ENCODE measurements at places on chromosomes 3 and 15.

GRCh38 chr15:29031502-29032228 is 145.9 kb downstream of the APBA2 start:
- no peak for DNase-seq

- DNase-seq = no peak
Measured at GRCh38 chr3:31634476-31634875, 101.8 kb downstream of the STT3B start.

GRCh38 chr3:126106336-126107202 is 22.6 kb upstream of the SLC41A3 start:
- no peak for DNase-seq

DNA sequence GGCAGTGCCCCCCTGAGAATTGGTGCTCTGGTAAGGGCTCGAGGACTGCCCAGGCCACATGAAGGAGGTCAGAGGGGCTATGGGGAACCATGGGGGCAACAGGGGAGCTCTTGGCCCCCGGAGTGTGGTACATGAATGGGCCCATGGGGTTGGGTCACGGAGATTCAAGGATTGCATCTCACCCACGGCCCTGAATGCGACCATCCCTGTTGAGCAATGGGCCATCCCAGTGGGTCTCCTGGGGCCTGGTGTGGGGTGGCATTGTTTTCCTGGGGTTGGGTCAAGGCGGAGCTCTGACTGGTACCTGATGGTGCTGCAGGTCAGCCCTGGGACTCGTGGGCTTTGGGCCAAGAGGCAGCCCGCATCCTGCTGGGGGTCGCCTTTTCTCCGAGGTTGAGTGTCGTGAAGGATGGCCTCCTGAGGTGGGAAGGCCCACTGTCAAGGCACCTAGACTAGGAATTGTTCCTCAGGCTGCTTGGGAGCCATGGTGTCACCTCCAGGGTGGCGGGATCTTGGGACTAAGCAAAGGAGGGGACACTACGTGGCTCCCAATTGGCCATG is 198.3 kb downstream of the UBE3A start:
- DNase-seq = no peak

GRCh38 chr3:129119365-129120100 is 2.1 kb downstream of the RAB43 start:
- DNase-seq = no peak

GRCh38 chr3:14861031-14861430 is 42.3 kb downstream of the FGD5 start:
- no peak for DNase-seq

DNA sequence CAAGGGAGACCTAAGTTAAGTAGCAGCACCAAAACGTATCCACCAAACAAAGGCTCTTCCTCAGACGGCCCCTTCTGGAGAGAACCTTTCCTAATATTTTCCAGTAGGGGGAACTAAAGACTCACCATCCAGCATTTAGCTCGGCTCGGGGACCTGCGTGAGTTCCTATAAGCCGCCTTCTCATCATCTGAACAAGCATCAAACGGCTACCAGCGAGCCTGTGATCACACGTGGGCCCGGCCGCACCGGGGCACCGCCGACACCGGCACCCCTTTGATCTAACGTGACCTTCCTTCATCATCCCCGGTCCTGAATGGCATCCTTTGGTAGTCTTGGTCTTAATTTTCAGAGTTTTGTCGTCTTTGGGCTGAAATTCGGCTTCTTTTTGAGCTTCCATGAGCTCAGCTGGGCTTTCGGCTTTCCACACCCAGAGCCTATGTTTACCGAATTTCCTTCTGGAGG is 1.4 kb upstream of the ROBO2 start:
- DNase-seq = no peak

GRCh38 chr15:36761132-36761847 is 181.9 kb downstream of the CDIN1 start:
- DNase-seq = no peak

- no peak for DNase-seq
Measured at GRCh38 chr15:61742591-61742990, 317.7 kb downstream of the VPS13C start.

- DNase-seq = no peak
Measured at GRCh38 chr15:71678191-71678590, 132.2 kb upstream of the NR2E3 start.

DNA sequence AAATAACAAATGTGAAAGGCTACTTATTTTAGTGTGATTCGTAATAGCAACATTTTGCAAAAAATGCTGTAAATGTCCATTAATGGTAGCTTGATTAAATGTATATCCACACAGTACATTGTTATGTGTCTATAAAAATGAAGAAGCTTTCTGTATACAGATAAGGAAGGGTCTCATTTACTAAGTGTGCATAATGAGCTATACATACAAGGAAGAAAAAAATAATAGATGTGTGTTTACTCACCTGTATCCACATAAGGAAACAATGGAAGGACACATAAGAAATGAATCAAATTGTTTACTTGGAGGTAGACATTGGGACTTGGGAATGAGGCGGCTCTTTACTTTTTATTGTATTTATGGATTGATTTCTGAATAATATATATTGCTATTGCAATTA is 34.9 kb downstream of the MED12L start:
- no peak for DNase-seq

DNA sequence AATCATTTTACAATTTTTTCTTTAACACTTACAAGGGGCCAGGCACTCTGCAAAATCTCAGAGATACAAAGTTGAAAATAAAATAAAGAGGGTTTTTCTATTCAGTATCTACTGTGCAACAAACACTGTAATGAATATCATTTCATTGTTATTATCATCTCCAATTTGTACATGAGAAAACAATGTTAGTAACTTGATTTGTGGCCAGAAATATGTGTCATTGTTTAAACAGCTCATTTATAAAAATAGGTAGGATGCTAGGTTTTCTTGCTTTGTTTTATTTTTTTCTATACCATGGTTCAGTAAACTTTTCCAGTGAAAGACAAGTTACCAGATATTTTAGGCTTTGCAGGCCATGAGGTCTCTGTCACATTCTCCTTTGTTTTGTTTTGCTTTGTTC is 318.1 kb upstream of the UBE2E2 start:
- no peak for DNase-seq

GRCh38 chr3:123336441-123336851 is 112.4 kb downstream of the ADCY5 start:
- DNase-seq = no peak

GRCh38 chr3:15294929-15295328 is 37.5 kb downstream of the SH3BP5 start:
- no peak for DNase-seq

DNA sequence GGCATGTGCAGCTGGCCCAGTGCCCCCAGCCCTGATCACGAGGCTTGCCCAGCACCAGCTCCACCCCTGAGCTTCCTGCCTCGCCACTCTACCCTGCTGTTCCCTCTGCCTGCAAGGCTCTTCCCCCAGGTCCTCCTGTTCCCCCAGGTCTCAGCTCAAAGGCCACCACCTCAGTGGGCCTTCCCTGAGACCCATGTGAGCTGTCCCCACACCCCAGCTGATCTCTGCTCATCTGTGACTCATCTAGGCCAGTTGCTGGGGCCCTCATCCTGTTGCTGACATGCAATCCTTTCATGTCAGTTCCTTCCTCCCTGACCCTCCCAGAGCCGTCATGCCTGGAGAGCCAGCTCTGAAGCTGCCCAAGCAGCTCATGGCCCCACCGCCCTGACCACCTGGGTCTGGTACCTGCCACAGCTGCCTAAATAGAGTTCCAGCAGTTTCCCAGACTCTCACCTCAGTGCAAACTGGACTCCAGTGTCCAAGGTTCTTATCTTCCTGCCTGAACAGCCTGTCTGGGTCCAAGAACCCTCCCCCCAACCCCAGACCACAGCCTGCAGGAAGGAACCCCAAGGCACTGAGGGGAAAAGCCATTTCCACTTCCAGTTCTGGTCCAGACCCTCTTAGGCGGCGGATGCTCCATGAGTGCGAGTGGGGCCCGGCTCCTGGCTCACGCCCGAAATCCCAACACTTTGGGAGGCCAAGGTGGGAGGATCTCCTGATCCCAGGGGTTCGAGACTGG is 116.6 kb upstream of the IQSEC1 start:
- DNase-seq = no peak

DNA sequence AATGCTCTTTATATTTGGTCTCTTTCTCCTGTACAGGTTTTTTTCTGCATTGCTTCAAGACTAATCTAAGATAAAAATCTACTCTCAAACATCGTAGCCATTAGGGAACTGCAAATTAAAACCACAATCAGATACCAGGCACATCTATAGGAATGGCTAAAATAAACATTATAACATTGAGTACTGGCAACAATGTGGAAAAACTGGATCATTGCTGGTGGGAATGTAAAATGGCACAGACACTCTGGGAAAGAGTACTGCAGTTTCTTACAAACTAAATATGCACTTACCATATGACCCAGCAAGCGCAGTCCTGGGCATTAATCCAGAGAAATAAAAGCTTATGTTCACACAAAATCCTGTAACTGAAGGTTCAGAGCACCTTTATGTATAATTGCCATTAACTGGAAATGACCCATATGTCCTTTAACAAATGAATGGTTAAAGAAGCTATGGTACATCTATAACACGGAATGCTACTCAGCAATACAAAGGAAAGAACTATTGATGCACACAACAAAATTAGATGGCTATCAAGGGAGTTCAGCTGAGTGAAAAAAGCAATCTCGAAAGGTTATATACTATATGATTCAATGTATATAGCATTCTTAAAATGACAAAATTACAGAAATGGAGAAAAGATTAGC is 6.3 kb downstream of the ABCC5 start:
- DNase-seq = no peak

DNA sequence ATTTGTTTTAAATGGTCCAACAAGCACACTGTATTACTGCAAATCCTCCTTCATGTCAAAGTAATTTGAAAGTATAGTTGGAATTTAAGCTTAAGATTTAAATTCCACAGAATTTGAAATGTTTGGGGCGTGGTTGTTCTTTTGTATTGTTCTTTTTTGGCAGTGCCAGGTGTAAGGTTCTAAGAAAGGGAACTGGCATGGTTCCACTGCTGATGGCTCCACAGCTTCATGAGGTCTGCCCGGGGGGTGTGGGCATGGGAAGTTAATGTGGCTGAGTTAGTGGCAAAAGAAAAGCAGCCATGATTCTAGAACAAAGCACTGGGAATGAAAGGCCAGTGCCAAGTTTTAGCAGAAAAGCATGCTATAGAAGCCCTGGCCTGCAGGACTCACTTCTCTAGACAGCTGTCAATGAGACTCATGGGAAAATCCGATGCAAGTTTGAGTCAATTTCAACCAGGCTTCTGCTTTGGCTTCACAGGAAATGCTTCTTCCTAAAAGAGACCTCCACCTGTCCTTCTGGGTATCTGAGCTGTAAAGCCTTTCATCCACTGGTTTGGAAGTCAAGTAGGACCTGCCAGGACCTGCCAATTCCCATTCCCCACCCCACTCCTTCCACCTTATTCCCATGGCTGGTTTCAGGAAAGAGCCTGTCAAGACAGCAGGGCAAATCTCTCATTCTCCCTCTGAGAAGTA is 18.9 kb downstream of the CDCP1 start:
- no peak for DNase-seq

GRCh38 chr15:77478051-77478450 is 57.4 kb downstream of the HMG20A start:
- DNase-seq = no peak

- DNase-seq = no peak
Measured at GRCh38 chr3:30518181-30518864, 88.1 kb upstream of the TGFBR2 start.

- DNase-seq = no peak
Measured at GRCh38 chr3:189317911-189318310, 146.1 kb downstream of the TPRG1 start.

DNA sequence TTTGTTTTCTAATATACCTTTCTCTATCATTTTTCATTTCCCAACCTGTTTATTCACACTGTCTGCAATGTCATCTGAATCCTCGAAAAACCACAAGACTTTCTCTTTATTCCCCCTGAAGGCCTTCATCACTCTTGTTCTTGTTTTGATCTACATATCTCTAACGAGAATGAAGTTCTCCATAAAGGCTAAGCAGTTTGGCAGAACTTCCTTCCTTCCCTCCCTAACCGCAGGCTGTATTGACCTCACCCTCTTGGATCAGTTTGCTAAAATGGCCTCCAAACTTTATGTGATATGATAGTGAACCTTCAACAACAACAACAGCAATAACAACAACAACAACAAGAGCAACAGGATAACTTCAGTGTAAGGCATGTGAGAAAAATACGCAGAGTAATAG is 392.8 kb downstream of the TIGIT start:
- DNase-seq = no peak

DNA sequence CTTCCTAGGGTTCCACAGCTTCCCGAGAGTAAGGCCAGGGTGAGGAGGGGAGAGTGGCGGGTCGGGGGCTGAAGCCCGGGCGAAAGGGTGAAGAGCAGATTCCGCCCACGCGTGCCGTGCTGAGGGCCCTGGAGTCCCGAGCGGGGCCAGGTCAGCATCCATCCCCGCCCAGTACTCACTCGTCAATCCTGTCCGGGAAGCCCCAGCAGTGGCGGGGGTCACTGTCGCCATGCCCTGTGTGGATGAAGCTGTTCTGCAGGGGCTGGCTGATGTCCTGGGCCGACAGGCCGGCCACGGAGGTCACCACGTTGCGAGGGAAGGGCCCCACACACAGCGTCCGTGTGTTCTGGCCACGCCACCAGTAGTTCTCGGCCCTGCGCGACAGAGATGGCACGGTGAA is 36.3 kb downstream of the TNK2 start:
- no peak for DNase-seq

GRCh38 chr15:40064231-40064894 is 25.4 kb upstream of the SRP14 start:
- no peak for DNase-seq

- no peak for DNase-seq
Measured at GRCh38 chr3:182989566-182989965, 9.2 kb upstream of the DCUN1D1 start.

GRCh38 chr3:74463515-74463914 is 150.9 kb downstream of the CNTN3 start:
- DNase-seq = no peak

DNA sequence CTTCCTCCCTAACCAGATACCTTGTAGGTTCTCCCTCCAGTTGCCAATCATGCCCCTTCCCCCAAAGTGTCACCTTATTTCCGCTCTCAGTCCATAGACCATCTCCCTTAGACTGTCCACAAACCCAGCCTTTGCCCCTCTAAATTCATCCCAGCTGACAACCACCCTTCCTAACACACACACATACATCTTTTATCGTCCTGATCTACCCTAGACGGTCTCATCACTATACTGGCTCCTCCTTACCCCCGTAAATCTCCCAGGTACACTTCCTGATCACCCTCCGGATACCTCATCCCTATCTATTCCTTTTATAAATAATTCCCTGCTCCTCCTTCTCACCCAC is 828 bp downstream of the THOC7 start:
- DNase-seq = no peak

DNA sequence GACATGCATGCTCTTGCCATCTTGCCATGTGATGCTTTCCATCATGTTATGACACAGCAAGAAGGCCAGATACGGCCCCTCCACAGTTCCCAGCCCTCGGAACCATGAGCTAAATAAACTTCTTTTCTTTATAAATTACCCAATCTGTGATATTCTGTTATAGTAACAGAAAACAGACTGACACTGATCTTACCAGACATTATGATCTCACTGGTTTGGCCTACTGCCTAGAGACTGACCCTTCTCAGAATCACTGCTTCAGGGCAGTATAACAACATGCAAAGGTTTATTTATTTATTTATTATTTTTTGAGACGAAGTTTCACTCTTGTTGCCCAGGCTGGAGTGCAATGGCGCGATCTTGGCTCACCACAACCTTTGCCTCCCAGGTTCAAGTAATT is 14.0 kb downstream of the ZNF619 start:
- DNase-seq = no peak
